ENCODE measurements at places on chromosomes 11 and 22.
A peak's percentile ranks its signal among the peaks of the same experiment; 100 is the strongest.

DNA sequence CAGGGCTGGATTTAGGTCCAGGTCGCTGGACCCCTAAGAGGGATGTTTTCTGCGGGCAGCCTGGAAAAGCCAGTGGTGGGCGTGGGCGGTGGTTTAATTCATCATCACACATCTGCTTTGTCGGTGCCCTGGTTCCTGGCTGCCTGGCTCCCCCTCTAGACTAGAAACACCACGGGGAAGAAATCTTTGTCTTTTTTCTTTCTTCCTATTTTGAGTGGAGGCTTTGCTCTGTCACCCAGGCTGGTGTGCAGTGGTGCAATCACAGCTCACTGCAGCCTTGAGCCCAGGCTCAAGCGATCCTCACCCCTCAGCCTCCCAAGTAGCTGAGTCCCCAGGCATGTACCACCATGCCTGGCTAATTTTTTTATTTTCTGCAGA, 86.6 kb upstream of the LINC01488 start:
- no peak for DNase-seq

DNA sequence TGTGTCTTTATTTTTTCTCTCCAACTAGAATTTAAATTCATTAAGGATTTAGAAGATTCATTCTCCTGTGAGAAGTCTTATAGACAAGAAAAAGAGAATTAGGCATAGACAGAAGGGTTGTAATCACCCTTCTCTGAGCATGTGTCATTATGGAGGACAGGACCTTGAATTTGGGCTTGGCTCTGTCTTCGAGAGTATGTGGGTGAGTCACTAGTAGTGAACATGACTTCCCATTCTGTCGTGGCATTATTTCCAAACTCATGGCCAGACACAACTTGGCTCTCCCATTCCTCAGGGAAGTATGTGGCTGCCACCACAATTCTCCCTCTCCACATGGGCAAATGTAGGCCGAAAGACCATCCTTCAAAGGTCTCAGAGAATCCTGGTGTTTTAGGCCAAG, 14.3 kb upstream of the ANKK1 start:
- DNase-seq = no peak

- no peak for DNase-seq
These were observed 104.1 kb downstream of the BRD1 start for GRCh38 chr22:49723478-49724029.

DNA sequence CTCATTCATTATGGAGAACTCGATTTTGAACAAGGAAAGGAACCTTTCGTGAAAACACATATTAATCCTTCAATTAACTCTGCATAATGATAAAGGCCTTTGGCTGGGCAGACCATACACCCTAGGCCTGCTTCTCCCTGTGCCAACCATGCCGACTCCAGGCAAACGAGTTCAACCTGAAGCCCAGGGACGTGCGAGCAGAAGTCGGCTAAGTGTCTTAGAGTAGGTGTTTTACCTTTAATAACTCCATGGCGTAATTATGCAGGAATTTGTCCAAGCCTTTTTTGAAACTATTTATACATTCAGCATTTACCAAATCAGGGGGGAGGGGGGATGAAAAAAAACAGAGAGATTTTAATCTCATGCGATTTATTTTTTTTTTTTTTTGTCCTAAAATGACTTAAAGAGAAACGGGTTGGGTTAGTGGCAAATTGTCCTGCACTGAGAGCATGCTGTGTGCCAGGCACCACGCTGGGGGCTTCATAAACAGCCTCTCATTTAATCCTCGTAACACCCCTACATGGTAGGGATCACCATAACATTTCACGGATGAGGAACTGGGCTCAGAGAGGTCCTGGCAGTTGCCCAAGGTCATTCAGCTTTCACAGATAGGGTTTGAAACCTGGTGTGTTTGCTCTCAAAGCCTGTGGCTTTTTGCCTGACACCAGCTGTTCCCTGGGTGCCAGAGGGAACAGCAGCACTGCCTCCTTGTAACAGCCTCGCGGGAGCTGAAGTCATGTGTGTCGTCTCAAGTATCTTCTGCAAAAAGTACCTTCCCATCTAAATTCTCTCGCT, 423.9 kb downstream of the MN1 start:
- no peak for DNase-seq

DNA sequence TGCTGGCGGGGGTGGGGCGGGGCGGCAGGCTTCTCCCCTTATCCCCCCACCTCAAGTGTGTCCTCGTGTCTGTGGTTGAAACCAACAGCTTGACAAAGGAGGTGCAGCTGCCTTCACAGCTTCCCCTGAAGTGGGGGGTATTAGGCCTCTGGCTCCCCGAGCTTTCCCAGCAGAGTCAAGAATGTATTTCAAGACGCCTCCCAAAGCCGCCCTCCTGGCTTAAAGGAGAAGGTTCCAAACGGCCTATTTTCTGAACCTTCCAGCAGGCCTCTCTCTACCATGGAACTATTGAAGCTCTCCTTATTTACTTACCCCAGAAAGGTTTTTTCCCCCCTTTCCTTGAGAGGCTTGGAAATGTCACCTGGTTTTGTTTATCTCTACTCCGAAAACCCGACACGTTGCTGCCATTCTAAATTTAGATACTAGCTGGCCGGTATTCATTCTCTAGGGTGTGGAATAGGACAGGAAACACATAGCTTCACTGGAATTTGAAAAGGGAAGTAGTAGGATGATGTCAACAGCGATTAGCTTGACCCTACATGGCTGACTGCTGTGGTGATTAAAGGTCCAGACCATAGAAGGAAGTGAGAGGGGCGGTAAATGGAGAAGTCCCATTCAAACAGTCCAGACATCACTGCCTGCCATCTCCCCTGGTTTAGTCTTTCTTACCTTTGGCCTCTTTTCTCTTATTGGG, 671 bp upstream of the PICALM start:
- peak; percentile 38 for DNase-seq

DNA sequence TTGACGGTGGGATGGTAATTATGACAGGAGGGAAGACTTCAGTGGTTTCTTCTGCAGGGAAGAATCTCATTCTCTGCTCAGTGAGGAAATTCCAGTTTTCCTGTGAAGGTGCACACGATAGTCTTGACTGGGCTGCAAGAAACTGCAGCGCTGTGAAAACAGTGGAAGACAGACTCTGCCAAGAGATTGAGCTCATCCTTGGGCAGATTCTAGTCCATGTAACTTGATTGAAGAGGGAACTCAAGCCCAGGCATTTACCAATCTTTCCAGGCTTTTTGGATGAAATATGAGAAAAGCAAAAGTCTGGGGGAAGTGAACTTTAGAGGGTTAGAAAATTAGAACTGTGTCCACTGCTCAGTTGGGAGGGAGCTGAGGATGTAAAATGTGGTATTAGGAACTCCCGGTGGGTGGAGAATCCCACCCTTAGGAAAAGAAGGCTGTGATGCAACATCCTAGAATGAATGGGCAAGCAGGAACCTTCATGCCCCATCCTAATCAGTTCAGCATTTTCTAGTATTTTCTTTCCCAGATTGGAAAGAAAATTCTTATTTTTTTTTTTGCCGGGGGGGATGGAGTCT, 212.6 kb downstream of the DBX1 start:
- DNase-seq = no peak

- no peak for DNase-seq
These were observed 831 bp upstream of the TMEM135 start for GRCh38 chr11:87036756-87037449.

- DNase-seq = no peak
These were observed 10.4 kb upstream of the OR9Q2 start for GRCh38 chr11:58178444-58178843.

GRCh38 chr11:44727114-44727372, 281 bp downstream of the TSPAN18 start:
- no peak for DNase-seq

- DNase-seq = no peak
These were observed 48.1 kb downstream of the DNHD1 start for GRCh38 chr11:6544921-6545850.

DNA sequence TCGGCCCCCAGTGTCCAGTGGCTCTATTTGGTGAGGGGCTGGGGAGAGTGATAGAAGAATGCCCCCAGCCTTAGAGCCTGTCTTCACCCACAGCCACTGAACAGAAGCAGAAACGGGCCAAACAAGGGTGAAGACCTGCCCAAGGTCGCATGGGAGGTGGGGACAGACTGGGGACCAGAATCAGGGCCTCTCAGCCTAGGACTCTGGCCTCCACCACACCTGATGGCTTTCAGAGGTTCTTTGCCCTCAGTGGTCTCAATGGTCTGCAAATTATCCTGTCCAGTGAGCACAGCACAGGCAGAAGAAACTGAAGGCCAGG, 4.5 kb upstream of the MYRF start:
- no peak for DNase-seq
